ENCODE measurements at places on chromosomes 7 and 10.

- no peak for DNase-seq
Measured at GRCh38 chr10:88392222-88392621, 190.9 kb downstream of the RNLS start.

GRCh38 chr10:61376908-61377368, 76.2 kb downstream of the TMEM26 start:
- no peak for DNase-seq

- DNase-seq: no peak
Measured at GRCh38 chr10:110959379-110960332, 40.3 kb downstream of the SHOC2 start.

DNA sequence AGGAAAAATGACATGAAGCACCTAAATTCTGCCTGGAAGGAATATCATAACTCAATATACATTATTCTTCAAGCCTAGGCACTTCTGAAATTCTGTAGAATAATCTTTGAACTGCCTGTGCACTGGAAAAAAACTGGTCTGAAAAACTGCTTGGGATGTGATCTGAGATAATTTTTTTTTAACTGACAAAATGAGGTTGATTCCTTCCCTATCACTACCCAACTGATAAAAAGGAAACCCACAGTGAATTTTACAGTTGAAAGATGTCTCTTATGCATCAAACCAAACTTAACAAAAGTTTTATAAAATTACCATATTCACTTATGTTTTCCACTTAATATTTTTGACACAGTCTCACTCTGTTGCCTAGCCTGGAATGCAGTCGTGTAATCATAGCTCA, 67.2 kb upstream of the FAM133B start:
- DNase-seq: no peak

GRCh38 chr10:15822131-15822530, 38.2 kb downstream of the MINDY3 start:
- DNase-seq: no peak

- DNase-seq: no peak
Measured at GRCh38 chr10:86082556-86082955, 284.0 kb downstream of the GRID1 start.

DNA sequence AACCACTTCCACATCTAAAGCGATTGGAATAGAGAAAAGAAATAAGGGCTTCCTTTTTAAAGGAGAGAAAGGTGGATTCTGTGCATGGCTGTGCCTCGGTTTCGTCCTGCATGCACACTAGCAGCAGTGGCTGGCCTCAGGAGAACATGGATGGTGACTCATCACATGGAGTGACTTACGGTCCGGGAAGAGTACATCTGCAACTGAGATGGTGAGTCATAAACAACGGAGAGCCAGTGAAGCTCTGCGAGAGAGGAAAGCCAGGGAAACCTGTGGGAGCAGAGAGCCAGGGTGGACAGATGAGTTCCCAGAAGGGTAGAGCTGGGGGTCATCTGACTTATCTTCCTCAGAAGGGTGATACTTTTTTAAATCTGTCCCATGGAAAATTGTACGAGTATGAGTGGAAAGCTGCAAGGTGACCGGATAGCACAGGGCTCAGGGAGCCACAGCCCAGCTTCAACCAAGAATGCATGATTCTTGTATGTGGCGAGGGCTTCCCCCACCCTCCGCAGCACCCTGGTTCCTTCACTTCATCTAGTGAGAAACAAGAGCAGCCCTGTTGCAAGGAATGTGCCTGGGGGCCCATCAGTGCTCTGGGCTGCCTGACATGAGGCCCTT, 259.1 kb downstream of the KLF6 start:
- no peak for DNase-seq

DNA sequence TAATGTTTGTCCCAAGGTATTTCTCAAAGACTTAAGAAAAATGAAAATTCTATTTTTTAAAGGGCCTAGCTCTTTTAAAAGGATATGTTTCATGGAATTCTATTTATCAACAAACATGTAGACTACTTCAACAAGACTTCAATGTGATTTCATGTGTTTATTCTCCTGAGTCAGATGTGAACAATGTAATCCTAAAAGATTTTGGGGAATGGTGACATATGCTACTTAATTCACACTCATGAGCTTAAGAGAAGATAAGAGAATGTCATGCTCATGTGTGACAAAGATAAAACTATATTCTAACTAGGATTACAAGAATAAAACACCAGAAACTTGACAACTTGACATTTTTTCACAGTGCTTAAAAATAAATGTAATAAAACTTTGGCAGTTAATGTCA, 127.5 kb downstream of the TES start:
- DNase-seq: no peak
